Small intestine (tissue), 16 donors: ENCODE measurements at places on chromosomes 7 and 10. TPM values are rescaled to one million over a fixed set of nuclear protein-coding genes. Genes with fewer than 3 reads are reported as not detected.

DNA sequence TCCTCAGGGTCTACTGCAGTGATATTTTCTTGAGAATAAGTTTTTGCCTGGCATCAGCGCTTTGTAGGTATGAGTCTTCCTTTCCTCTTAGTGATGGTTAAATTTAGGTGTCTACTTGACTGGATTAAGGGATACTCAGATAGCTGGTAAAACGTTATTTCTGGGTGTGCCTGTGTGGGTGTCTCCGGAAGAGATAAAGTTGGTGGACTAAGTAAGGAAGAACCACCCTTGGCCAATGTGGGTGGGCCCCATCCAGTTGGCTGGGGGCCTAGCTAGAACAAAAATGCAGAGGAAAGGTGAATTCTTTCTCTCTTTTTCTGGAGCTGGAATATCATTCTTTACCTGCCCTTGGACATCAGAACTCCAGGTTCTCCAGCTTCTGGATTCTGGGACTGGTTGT, 138.8 kb downstream of the ADCYAP1R1 start:
- DNase-seq: no peak

Gene SH2D4B
- polyA plus RNA-seq: 0.03 TPM

Gene OR9A2
- polyA plus RNA-seq: not detected

GRCh38 chr10:79381804-79382221, 34.5 kb downstream of the PPIF start:
- DNase-seq: peak; percentile 64

DNA sequence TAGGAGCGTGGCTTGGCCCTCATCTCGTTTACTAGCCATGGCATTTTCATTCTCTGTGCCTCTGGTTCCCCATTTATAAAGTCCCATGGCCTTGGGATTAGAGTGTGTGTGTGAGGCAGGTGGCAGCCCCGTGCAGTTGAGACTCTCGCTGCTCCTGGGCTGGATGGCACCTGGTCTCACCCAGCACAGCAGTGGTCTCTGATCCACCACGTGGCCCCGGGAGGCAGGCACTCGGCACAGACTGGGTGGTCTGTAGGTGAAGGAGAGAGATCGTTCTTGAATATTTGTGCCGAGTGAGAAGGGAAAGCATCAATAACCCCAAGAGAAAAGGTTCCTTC, 50.4 kb downstream of the CALML3 start:
- no peak for DNase-seq

Gene HHEX
- 0.67 TPM for polyA plus RNA-seq

- no peak for DNase-seq
Measured at GRCh38 chr7:51223505-51223904, 93.1 kb downstream of the COBL start.

GRCh38 chr7:142969183-142969582, 7.0 kb upstream of the KEL start:
- no peak for DNase-seq

DNA sequence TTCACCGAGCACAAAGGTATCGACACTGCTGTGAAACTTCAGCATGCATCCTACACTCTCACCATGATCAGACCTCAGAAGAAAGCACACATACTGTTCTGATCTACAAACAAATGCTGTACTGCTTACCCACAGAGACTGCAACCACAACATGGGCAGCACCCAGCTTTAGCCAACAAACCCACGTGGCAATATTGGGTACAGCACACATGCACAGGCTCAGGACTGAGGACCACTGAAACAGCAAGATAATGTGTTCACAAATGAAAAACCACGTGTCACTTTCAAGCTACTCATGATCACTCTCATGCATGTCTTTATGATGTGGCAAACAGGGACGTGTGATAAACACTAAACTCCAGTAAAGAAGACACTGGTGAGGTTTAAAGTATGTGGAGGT, 119.3 kb upstream of the PTN start:
- no peak for DNase-seq

Gene GNAT3
- polyA plus RNA-seq: 0.81 TPM

DNA sequence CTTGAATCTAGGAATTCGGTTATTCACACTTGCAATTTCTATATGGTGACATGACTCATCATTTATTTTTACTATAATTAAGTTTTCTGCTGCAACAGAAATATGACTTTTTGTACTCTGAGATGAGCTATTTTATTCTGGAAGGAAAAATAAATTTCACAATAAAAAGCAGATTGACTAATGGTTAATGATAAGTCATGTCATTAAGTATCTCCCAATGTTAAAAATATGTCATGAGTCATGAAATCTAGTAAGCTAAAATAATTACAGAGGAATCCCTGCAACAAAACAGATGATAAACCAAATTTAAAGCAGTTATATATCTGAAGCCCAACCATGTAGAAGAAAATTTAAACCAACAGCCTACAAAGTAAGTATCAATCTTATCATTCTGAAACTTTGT, 149.2 kb downstream of the CACNA2D1 start:
- no peak for DNase-seq

GRCh38 chr7:108203537-108203936, 73.4 kb upstream of the LAMB4 start:
- no peak for DNase-seq

Gene GRM3
- not detected for polyA plus RNA-seq

DNA sequence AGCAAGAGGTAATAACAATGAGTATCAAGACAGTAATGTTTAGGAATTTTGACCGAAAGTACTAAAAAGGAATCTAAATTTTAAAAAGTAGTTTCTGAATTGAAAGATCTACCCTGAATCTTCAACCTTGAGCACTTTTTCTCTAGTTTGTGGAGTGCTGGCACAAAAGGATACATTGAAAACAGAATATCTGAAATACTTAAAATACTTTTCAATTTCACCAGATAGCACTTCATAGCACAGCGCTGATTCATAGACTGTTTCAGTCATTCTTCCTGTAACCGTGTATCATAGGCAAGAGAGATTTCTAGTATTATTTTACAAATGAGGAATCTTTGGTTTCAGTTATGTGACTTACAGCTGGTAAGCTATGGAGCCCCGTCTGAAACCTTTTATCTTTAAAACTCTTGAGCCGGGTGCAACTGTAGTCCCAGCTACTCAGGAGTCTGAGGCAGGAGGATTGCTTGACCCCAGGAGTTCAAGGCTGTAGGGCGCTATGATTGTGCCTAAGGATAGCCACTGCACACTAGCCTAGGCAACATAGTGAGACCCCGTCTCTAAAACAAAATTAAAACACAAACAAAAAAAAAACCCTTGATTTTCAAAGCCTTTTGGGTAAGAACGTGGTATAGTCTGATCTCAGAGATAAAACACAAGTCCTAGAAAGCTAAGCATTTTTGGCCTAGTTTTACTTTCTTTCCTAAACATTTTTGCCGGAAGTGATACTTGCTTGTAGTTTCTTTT, 35.1 kb downstream of the FHIP2A start:
- no peak for DNase-seq

DNA sequence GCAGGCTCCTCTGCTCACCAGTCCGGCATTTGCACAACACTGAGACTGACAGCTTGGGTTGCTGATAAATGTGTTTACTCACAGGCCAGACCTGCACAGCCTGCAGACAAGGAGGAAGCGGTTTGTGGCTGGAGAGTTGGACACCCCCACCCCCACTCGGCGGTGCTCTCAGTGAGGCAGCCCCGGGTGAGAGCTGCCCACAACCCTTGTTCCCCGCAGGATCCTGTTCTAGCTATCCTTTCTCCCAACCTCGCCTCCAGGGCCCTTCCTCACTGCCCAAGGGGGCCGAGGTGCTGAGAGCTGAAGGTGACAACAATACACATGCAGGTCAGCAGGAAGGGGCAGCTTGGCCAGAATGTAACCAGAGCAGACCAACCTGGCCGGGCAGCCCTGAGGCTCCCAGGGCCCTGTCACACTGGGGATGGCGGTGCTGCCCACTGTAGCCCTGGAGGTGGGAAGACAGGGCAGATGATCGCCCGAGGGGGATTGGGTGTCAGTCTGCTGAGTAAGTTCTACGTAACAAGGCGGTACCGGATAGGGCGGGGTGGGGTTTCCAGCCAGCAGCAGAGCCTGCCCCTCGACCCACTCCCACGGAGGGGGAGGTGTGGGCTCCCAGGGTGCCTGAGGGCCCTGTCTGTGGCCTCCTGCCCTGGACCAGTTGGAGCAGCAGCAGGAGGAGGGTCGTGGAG, 2.1 kb upstream of the ADAM8 start:
- peak; percentile 53 for DNase-seq
